Activated CD4-positive, alpha-beta T cell treated with anti-CD3 and anti-CD28 coated beads for 36 hours (primary cell): ENCODE measurements at places on chromosomes 12 and 14. TPM values are rescaled to one million over a fixed set of nuclear protein-coding genes. Genes with fewer than 3 reads are reported as not detected.

GRCh38 chr12:16520328-16520727 lies 85.6 kb downstream of the LMO3 start:
- no peak for DNase-seq

- DNase-seq: no peak
These were observed 263.5 kb downstream of the RPAP3 start for GRCh38 chr12:47442310-47442709.

- no peak for DNase-seq
These were observed 93.7 kb upstream of the USP15 start for GRCh38 chr12:62166525-62166924.

DNA sequence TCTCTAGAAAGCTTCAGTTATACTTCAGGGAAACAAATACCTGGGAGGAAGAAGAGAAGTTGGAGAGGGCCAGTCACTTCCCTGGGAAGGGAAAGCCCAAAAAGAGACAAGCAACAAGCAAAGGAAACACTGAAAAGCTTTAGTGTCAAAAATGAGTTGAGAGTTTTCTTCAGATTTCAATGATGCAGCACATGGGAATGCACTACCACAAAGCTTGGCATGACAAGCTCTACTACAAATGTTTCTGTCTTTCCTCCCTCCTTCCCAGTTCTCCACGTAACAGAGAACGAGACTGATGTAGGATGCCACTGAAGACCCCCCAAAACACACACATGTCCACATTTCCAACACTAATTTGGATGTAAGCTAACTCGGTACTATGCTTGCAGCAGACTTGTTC lies 26.8 kb upstream of the ADAMTS20 start:
- no peak for DNase-seq

Gene INHBE
- total RNA-seq: 1.5 TPM

Gene PMEL
- 1.2 TPM for total RNA-seq
